ENCODE measurements at places on chromosomes 2 and 18. TPM values are rescaled to one million over a fixed set of nuclear protein-coding genes. Genes with fewer than 3 reads are reported as not detected.

DNA sequence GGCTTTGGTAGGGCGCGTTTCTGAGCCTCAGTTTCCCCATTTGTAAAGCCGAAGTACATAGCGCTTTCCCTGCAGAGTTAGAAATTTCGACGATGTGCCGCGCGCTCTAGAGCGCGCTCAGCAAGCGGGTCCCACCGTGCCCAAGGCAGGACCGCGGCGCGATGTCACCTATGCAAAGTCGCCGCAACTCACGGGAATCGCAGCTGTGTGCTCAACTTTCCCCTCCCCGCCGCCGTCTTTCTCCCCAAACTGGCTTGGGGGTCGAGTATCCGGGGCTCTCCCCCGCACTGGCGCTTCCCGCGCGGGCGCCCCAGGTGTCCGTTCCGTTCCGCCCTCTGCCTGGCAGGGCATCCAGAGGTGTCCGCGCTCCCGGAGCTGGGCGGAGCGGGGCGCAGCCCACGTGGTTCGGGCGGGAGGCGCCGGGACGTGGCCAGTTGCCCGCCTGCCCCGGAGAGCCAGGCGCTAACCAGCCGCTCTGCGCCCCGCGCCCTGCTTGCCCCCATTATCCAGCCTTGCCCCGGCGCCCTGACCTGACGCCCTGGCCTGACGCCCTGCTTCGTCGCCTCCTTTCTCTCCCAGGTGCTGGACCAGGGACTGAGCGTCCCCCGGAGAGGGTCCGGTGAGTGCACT is at the start of gene MLPH:
MLPH (plus strand) TSS at position 433 of the 630 bp plus-strand sequence. CDS start 6,176 bp downstream, outside the sequence.
- DNase-seq = no peak

- peak; percentile 34 for DNase-seq
Observed at GRCh38 chr2:74530239-74531187, 780 bp downstream of the HTRA2 start.

DNA sequence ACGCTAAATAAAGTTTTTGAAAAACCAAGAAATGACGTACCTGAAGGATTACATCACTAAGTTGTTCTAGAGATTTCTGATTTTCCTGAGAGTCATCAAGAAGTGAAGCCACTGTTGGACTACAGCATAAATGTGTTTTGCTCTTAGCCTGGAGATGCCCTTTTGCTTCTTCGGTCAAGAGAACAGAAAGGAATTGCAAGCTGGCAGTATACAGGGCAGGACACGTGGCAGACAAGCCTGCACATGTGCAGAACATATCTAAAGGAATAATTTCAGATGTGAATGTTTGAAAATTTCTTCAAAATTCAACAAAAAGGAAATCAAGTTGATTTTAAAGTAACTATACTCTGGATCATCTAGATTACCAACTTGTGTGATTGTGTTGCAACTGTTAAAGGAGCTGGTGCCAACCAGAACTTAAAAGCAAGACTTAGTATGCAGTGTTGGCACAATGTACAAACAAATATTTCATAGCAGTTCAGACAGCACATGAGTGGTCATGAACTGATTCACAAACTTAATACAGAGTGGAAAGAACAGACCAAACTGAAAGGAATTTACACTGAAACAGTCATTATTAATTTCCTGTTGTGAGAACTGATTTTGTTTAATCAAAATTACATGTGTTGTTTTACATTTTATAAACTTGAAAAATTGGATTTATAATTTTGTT is 100.4 kb upstream of the CD226 start:
- DNase-seq = no peak

GRCh38 chr2:29262681-29263260 is 147.6 kb downstream of the CLIP4 start:
- DNase-seq = no peak

DNA sequence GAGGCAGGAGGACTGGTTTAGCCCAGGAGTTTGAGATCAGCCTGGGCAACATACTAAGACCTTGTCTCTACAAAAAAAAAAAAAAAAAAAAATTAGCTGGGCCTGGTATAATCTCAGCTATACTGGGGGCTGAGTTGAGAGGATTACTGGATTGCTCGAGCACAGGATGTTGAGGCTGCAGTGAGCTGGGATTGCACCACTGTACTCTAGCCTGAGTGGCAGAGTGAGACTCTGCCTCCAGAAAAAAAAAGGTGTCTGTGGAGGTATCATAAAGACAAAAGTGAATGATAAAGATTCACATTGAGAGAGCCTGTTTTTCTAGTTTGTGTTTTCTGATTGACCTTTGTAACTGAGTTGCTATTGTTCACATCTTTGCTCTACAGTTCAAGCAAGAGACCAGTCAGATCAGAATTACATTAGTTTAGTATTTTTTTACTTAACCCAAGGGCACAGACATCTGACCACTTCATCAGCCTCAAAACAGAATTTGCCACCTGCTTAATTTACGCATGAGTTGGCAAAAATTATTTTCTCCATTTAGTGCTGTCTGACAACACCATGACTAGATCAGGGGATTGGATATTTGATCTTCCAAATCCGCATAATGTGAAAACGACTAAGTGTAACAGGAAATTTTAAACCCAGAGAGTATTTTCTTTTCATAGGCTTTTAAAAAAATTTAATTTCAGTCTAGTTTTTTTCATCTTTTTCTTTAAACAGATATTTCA is 271.0 kb downstream of the TGIF1 start:
- DNase-seq = no peak

GRCh38 chr2:153394686-153395085 is 83.9 kb downstream of the RPRM start:
- no peak for DNase-seq

The C2orf76 gene
- not detected for polyA plus RNA-seq

DNA sequence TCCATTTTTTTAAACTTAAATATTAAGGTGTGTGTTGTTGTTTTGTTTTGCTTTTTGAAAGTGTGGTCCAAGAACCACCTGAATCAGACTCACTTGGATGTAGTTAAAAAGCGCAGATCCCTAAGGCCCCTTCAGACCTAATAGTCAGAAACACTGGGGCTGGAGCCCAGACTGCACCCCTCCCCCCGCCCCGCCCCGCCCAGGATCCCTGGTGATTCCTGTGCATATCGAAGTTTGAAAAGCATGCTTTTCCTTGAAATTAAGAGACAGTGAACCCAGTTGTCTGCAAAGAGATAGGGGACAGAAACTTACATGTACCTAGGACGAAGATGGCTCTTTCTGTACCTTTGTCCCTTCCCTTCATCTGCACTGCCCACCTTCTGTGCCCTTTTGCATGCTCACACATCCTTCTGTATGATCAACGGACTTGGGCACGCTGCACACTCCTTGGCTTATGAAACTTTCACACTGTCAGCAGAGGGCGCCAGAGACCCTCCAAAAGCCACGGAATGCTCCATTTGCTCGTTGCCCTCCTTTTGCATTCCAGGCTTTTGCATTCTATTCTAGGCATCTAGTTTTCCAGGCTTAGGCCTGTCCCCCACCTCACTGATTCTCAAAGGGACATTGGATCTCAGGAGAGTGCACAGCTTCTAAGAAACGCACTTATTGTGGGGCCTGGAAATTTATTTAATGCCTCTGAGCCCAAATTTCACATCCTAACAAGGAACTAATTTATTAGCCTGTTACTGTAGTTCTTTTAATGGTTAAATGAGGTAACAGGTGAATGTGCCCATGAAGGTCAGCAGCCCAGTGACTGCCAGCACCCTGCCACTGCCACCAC is 32.8 kb upstream of the SLC14A1 start:
- peak; percentile 82 for DNase-seq

- DNase-seq = no peak
Observed at GRCh38 chr2:144325086-144325485, 194.8 kb downstream of the ZEB2 start.

The BOLL gene
- polyA plus RNA-seq = 1.3 TPM

DNA sequence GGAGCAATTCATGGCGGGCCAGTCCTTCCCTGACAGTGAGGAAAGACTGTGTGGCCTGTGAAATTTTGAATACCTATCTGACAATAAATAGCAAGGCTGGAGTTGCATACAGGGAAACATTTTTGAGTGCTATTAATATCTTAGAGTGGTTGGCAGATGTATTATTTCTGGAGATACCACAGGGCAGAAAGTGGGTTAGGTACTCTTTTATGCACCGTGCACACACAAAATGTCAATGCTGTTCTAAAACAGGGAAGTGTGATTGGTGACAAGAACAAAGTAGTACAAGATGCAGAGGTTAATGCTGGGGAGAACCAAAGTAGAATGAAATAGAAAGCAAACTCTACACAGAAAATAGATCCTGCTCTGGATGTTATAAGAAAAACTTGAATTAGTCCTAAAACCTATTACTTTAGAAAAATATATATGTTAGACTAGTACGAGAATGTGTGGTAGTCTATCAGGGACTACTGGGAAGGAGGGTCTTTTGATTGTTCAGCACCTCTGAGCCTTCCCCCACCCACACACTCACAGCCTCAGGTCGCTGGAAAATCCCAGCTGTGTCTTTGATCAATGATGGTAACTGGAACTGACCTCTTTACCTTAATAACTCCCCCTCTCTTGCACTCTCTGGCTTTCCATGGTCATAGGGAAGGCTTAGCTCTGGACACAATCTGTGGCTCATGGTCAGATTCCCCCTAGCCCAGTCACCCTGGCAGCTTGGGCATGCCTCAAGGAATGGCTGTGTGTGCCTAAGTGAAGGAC is 58.2 kb downstream of the SERPINB8 start:
- DNase-seq = no peak

GRCh38 chr2:196166876-196167275 is 4.5 kb downstream of the STK17B start:
- DNase-seq = no peak

GRCh38 chr2:146950361-146950760 is 894.5 kb upstream of the ACVR2A start:
- no peak for DNase-seq

The IL18R1 gene
- 0.76 TPM for polyA plus RNA-seq

GRCh38 chr18:36411745-36412168 is 114.2 kb downstream of the FHOD3 start:
- no peak for DNase-seq

DNA sequence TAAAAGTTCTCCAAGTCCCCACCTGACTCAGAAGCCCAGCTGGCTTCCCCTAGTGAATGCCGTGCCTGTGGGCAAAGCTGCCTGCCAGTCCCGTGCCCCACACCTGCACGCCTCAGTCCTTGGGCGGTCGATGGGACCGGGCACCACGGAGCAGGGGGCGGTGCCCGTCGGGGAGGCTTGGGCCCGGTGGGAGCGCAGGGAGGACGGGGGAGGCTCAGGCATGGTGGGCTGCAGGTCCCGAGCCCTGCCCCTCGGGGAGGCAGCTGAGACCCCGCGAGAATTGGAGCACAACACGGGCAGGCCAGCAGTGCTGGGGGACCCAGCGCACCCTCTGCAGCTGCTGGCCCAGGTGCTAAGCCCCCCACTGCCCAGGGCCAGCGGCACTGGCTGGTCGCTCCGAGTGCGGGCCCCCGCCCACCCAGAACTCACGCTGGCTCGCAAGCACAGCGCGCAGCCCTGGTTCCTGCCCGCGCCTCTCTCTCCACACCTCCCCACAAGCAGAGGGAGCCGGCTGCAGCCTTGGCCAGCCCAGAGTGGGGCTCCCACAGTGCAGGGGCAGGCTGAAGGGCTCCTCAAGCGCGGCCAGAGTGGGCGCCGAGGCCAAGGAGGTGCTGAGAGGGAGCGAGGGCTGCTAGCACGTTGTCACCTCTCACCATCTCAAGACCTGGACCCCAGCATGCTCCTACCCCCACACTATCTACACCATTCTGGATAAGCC is 215.5 kb downstream of the TNS1 start:
- DNase-seq = no peak

The EGR4 gene
- polyA plus RNA-seq = not detected

The DSG1 gene
- 33.8 TPM for polyA plus RNA-seq

DNA sequence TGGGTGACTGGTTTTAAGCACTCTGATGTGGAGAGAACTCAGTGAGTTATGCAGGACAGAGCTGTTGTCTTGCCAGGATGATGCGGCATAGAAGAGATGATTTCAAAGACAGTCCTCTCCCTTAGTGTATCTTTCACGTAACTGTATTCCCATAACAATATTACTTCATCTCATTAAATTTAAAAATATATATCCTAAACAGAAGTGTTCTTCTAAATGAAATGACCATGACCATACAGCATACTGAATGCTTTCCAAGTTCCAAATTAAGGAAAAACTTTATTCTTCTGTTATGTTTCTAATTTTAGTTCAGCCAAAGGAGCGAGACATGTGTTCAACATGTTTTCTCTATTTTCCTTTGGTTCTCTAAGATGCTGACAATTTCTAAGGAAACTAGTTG is 600.1 kb upstream of the FSHR start:
- DNase-seq = peak; percentile 47

The GKN2 gene
- not detected for polyA plus RNA-seq

- DNase-seq = no peak
Observed at GRCh38 chr2:96550787-96551604, 14.4 kb downstream of the ARID5A start.

GRCh38 chr2:137367361-137367760 is 596.9 kb upstream of the HNMT start:
- no peak for DNase-seq

DNA sequence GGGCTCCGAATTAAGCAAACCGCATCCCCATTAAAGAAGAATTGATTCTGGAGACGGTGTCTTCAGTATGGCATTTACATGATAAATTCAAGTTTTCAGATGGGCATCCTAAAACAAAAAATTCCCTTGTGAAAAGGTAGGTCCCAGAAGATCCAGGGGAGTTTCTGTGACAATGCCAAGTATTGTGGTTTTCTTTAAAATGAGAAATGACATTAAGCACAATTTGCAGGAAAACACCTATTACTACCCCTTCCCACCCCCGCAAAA is 689 bp upstream of the YWHAQ start:
- no peak for DNase-seq

GRCh38 chr2:219163156-219163555 is 2.5 kb upstream of the NHEJ1 start:
- DNase-seq = no peak

The PLGLB1 gene
- not detected for polyA plus RNA-seq

DNA sequence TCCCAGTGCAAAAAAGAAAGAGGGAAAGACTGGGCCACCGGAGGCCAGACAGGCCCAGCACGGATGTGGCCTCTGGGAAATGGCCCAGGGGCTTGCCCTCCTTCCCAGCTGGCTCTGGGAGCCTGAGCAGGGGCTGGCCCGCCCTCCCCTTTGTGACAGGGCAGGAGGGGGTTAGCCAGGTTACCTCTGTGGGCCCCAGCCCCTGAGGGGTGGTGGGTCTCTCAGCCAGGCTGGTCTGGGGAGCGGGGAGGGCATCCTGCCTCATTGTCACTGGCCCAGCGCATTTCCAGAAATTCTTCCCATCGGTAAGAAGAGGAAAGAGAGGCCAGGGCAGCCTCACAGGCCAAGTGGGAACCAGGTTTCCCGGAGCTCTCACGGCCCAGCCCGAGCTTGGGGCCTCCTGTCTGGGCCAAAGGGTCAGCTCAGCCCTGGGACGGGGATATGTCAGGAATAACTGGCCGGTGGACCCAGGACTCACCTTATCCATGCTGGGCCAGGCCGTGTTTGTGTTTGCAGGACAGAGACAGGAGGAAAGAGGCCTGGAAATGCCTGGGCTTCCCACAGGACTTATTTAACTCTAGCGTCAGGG is 182.2 kb downstream of the ZFP36L2 start:
- no peak for DNase-seq

DNA sequence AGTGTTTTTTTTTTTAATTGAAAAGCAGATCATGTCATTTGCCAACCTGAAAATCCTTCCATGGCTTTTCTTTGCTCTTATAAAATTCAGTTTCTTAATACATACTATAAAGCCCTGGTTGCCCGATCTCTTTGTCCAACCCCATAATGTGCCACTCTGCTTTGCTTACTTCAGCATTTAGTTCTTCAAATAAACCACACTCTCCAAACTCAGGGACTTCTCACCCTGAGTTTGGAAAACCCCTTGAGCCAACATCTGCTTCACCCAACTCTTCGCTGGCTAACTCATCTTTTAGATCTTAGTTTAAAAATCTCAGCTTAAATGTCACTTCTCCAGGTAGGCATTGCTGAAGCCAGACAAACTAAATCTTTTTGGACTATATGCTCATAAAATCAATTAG is 1.3 kb upstream of the STAT1 start:
- no peak for DNase-seq

- no peak for DNase-seq
Observed at GRCh38 chr2:67599561-67599960, 202.4 kb downstream of the ETAA1 start.
